ENCODE measurements at places on chromosomes 16 and 17. TPM values are rescaled to one million over a fixed set of nuclear protein-coding genes. Genes with fewer than 3 reads are reported as not detected.
A peak's percentile ranks its signal among the peaks of the same experiment; 100 is the strongest.

DNA sequence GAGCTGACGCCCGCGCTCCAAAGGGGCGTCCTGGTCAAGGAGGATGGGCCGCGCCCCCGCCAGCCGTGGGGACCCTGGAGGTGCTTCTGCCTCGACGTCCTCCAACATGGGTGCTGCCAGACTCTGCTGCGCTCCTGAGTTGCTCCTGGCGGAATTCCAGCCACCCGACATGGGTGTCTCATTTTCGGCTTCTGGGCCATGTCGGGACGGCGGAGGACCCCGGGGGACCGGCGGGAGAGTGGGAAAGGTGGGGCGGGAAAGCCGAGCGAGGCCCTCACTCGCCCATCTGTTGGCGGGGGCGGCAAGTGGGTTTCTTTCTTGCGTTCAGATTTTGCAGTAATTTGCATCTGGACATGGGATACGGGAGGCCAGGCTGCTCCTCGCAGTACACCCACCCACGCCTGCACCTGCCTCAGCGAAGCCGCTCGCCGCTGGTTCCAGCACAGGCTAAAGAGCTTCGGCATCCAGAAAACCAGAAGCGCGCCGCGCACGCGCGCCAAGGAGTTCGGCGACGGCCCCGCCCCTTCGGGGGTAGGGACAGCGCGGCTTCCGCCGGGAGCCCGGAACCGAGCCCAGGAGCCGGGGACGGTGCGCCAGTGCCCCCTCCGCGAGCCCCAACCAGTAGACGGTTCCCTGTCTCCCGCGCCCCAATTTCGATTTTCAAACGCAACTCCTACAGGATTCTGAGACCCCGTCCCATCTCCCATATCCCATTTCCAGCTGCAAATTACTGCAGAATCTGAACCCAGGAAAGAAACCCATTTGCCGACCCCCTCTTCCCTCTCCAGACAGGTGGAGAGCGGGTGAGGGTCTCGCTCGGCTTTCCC is at the start of gene ARMC7:
ARMC7 (plus strand) TSS at position 563 of the 827 bp plus-strand sequence. CDS start 320 bp downstream, outside the sequence.
- H3K36me3 ChIP-seq = peaks cover 2% of the 10 kb centered on the region
- peak; percentile 94 for DNase-seq
- no peaks in the 10 kb centered on the region for H3K27me3 ChIP-seq
- peak within 1 kb of the TSS; percentile 93 for H3K4me3 ChIP-seq
- peak within 1 kb of the TSS; percentile 65 for H3K27ac ChIP-seq

GRCh38 chr16:14302399-14303181 is 231.5 kb downstream of the MRTFB start:
- no peak for DNase-seq
- H3K27me3 ChIP-seq = peaks cover 18% of the 10 kb centered on the region
- H3K4me3 ChIP-seq = peak overlapping the region; percentile 40
- H3K36me3 ChIP-seq = no peaks in the 10 kb centered on the region

- H3K4me1 ChIP-seq = no peaks in the 10 kb centered on the region
- DNase-seq = no peak
- H3K27me3 ChIP-seq = no peaks in the 10 kb centered on the region
- H3K36me3 ChIP-seq = no peaks in the 10 kb centered on the region
These were observed 11.4 kb downstream of the C16orf95 start for GRCh38 chr16:87305505-87306391.

- no peaks in the 10 kb centered on the region for H3K27me3 ChIP-seq
- DNase-seq = no peak
- H3K36me3 ChIP-seq = no peaks in the 10 kb centered on the region
- peaks cover 7% of the 10 kb centered on the region for H3K4me1 ChIP-seq
- no peak overlapping the region for H3K4me3 ChIP-seq
These were observed 5.9 kb upstream of the RGS9 start for GRCh38 chr17:65131240-65131639.

The ZCCHC14 gene
- 12.2 TPM for total RNA-seq

DNA sequence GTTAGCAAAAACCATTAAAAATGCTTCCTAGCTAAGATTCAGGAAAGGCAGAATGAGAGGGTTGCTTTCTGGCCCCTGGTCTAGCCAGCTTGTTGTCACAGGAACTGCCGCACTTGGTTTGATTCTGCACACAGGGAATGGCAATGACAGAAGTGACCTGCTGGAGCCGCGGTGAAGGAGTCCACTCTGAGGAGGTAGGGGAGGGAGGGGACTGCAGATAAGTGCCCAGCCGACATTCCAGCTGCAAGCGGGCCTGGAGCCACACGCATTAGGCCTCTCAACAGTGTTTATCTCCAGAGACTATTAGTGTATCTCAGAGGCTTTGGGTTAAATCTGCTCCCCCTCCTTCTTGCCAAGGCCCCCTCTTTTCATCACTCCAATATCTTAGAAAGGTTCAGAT is 38.6 kb downstream of the CDRT15 start:
- H3K36me3 ChIP-seq = no peaks in the 10 kb centered on the region
- H3K4me1 ChIP-seq = peaks cover 85% of the 10 kb centered on the region
- peak overlapping the region; percentile 79 for H3K27ac ChIP-seq
- no peak overlapping the region for H3K4me3 ChIP-seq
- DNase-seq = no peak

- H3K27ac ChIP-seq = no peak overlapping the region
- H3K4me3 ChIP-seq = no peak overlapping the region
- no peaks in the 10 kb centered on the region for H3K36me3 ChIP-seq
- no peaks in the 10 kb centered on the region for H3K4me1 ChIP-seq
These were observed 82.6 kb downstream of the DYNLRB2 start for GRCh38 chr16:80623376-80623775.

GRCh38 chr17:7139400-7139799 is 24.8 kb upstream of the ASGR2 start:
- no peaks in the 10 kb centered on the region for H3K36me3 ChIP-seq
- H3K27ac ChIP-seq = no peak overlapping the region
- no peaks in the 10 kb centered on the region for H3K4me1 ChIP-seq
- DNase-seq = no peak
- H3K4me3 ChIP-seq = no peak overlapping the region

DNA sequence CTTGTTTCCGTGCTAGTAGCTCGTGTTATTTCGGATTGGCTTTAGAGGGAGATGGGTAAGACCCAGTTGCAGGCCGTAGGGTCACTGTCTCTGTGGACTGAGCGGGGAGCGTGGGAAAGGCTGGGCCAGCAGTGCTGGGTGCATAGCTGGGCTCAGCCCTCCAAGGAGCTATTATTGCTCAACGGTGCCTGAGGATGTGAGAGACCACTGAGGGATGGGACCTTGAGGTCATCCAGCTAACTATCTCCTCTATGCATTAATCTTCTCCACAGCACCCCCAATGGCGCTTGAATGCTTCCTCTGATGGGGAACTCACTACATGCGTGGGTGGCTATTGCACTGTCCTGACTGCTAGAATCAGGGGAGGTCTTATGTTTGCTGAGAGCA is 126.1 kb upstream of the FOXF1 start:
- H3K4me1 ChIP-seq = no peaks in the 10 kb centered on the region
- H3K27ac ChIP-seq = no peak overlapping the region
- DNase-seq = no peak

The TBX4 gene
- total RNA-seq = not detected

- H3K4me1 ChIP-seq = peaks cover 17% of the 10 kb centered on the region
- no peak overlapping the region for H3K4me3 ChIP-seq
- no peaks in the 10 kb centered on the region for H3K36me3 ChIP-seq
- no peaks in the 10 kb centered on the region for H3K27me3 ChIP-seq
- H3K27ac ChIP-seq = no peak overlapping the region
- DNase-seq = no peak
These were observed 174.6 kb upstream of the CDH13 start for GRCh38 chr16:82452004-82452756.

DNA sequence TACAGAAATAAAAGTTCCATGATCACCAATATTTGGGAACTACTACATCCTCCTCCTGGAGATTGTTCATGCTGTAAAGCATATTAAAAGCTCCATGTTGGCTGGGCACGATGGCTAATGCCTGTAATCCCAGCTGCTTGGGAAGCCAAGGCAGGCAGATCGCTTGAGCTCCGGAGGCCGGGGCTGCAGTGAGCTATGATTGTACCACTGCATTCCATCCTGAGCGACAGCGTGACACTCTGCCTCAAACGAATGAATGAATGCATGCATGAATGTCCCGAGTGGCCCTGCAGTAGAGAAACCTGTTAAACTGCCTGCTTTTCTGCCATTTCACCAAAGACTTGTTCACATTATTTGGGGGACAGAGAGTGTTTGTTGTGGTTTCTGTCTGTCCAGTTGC is 15.0 kb downstream of the CNEP1R1 start:
- H3K27me3 ChIP-seq = no peaks in the 10 kb centered on the region
- H3K27ac ChIP-seq = no peak overlapping the region
- H3K4me3 ChIP-seq = no peak overlapping the region
- no peaks in the 10 kb centered on the region for H3K4me1 ChIP-seq
- peaks cover 13% of the 10 kb centered on the region for H3K36me3 ChIP-seq
- DNase-seq = no peak

The ZSCAN10 gene
- 0.96 TPM for total RNA-seq

The SPNS2 gene
- total RNA-seq = 0.28 TPM

The ARHGDIG gene
- total RNA-seq = 0.49 TPM
